ENCODE measurements at places on chromosomes 16 and 17.

- no peak for DNase-seq
These were observed 12.1 kb upstream of the TRAP1 start for GRCh38 chr16:3729161-3730112.

- DNase-seq = no peak
These were observed 77.2 kb downstream of the KATNIP start for GRCh38 chr16:27627136-27627535.

DNA sequence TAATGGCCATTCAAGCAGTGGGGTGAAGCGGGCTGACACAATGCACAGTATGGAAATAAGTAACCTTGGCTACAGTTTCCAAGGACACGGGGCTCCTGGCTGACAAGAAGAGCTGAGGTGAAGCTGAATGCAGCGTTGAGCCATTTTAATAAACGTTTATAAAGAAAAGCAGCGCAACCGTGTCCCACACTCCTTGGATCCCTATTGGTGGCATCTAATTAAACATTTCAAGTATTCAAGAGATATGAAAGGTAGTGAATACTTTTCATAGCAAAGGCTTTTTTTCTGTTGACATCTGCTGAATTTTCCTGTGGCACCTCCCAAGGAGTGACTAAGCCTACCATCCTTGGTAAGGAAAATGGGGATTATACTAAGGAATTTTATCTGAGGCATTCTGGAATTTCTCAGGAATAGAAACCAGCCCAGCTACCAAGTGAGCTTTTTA lies 26.5 kb downstream of the DUSP14 start:
- DNase-seq = no peak

DNA sequence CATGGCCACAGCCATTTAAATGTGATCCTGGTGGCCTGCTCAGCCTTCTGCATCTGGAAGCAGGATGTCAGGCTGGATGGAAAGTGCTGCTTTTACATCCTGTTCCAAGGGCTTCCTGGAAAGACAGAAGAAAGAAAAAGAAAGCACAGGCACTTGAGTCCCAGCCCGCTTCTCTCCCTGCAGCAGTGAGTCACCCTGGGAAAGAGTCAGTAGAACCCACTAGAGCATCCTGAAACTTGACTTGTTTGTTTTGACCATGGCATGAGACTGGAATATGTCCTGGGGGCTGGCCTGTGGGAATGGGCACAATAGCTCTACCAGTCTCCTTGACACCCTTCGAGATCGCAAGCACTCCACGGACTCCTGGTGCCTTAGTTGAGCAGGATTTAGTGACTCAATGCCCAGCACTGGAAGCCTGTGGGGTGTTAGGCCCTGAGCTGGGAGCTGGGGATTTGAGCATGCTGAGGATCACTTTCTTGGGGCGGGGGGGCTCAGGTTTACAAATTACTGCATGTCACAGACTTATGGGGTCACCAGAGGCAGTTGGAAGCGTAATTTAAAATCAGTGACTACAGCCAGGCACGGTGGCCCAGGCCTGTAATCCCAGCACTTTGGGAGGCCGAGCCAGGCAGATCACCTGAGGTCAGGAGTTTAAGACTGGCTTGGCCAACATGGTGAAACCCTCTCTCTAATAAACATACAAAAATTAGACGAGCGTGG lies 22.1 kb upstream of the GNA13 start:
- DNase-seq = no peak

- DNase-seq = peak; percentile 37
These were observed 56.3 kb downstream of the XYLT1 start for GRCh38 chr16:17414421-17414820.

DNA sequence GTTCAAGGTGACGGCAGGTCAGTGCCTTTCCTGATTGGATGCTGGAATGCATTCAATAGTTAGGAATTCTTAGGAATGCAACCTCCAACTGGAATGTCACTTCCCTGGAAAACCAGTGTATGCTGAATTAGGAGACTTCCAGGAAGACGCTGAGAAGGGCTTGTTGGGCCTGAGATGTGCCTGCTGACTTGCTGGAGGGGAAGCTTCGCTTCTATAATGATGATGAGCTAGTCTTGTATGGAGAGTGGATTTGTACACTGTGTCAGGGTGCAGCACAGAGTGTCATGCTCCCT lies 45.6 kb downstream of the SMPD3 start:
- no peak for DNase-seq

GRCh38 chr16:65271996-65272395 lies 150.1 kb upstream of the CDH11 start:
- DNase-seq = no peak

DNA sequence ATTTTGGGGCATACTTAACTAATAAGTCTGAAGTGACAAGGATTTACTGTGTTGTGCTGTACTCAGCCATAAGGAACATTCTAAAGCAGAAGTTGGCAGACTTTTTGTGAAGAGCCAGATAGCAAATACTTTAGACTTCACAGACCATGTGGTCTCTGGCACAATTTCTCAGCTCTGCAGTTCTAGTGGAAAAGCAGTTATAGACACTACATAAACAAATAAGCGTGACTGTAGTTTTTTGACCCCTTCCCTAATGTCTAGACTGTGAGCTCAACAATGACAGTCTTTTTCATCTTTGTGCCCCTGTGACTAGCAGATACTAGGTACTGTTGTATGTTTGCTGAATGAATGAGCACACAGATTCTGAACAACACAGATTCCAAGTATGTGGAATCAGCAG lies 4.9 kb downstream of the RPAIN start:
- no peak for DNase-seq

- DNase-seq = no peak
These were observed 14.0 kb downstream of the RNF43 start for GRCh38 chr17:58403311-58403710.

GRCh38 chr17:27677191-27677590 lies 46.2 kb downstream of the LGALS9 start:
- no peak for DNase-seq

DNA sequence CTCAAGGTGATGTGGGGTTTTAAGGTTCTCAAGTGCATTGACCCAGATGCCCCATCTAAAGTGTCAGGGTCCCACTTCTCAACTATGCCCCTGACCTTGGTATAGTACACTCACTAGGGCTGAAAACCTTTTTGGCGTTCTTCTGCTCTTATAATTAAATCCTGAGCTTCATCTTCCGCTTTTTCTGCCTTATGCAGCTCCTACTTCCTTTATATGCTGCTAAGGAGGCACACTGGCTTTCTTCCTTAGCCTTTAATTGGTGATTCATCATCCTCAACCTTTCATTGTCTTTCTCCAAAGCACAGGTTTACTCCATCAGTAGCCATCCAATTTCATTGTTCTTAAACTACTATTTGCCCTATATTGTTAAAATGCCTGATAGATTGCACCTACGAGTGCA lies 5.3 kb upstream of the NF1 start:
- no peak for DNase-seq

DNA sequence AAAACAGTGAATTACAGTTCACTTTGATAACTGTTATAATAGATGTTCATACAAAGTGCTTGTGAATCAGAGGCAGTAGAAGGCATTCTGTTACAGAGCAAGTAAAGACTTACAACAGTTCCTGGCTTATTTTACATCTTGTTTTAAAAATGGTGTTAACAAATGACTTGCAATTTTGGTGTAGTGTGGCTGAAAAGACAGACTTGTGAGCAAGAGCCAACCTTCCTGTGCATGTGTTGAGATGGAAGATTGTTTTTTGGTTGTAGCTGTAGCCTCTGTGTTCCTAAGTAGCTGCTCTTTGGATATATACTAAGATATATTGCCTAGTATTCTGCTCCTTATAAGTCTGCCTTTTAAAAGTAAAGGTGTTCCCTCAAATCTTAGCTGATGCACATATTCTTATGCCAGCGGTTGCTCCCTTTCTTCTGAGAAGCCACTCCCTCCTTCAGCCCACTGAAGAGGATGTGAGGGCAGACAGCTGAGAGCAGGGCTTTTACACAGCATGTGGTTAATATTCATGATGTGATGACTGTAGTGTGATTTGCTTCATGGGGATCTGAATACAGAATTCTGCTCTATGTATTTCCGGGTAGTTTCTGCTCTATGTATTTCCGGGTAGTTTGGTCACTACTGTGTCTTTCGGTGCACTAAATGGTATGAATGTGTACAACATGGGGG lies 182.3 kb downstream of the PHKB start:
- no peak for DNase-seq

- peak; percentile 50 for DNase-seq
These were observed 60.9 kb upstream of the TNRC6A start for GRCh38 chr16:24668481-24669061.

DNA sequence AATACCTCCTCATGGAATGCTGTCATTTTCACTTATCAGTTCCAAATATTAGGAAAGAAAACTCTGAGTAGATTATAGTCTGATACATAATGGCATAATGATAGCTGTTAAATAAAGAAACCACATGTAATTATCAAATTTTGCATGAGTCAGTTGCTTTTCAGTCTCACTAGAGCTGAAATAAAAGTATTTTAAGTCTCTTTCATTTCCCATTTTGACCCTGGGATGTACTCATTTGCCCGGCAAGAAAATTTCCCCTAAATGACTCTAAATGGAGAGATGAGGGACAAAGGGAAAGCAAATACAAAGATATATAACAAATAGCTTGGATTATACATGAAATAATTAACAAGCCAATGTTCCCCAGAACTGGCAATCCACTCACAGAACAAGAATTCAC lies 47.9 kb upstream of the CPHXL start:
- no peak for DNase-seq

GRCh38 chr17:65403626-65404025 lies 157.8 kb downstream of the AXIN2 start:
- DNase-seq = no peak

GRCh38 chr17:48409607-48410006 lies 20.4 kb downstream of the SKAP1 start:
- DNase-seq = no peak

- no peak for DNase-seq
These were observed 8.8 kb downstream of the RPL19 start for GRCh38 chr17:39208893-39209292.

GRCh38 chr17:55426851-55427586 lies 5.4 kb upstream of the MMD start:
- DNase-seq = no peak

- no peak for DNase-seq
These were observed 215.9 kb upstream of the GSE1 start for GRCh38 chr16:85396879-85397871.

- DNase-seq = no peak
These were observed 681 bp upstream of the MAPT start for GRCh38 chr17:45893725-45894021.

DNA sequence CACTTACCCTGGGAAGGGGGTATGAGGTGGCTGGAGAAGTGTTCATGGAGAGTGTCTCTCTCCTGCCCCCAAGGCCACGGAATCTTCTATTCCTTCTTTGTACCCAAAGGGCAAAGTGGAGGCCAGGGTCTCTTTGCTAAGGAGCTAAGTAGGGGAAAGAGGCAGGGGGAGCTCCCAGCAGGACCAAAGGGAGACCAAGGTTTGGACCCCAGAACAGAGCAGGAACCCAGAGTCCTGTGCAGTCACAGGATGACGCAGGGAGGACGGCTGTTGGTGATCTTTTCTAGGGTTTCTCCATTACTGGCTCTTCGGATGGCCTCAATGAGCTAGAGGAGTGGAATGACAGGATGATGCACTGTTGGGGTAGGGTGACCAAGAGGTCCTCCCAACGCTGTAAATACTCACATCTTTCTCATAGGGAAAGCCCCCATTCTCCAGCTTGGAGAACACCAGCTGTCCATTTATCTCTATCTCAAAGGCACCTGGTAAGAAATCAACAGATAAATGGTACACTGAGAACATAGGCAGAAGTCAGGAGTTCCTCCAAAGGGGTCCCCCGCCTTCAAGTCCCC lies 966 bp downstream of the MIEN1 start:
- no peak for DNase-seq

GRCh38 chr16:359067-359763 lies 6.7 kb upstream of the AXIN1 start:
- DNase-seq = no peak

GRCh38 chr17:11023639-11024479 lies 186.0 kb upstream of the PIRT start:
- no peak for DNase-seq

DNA sequence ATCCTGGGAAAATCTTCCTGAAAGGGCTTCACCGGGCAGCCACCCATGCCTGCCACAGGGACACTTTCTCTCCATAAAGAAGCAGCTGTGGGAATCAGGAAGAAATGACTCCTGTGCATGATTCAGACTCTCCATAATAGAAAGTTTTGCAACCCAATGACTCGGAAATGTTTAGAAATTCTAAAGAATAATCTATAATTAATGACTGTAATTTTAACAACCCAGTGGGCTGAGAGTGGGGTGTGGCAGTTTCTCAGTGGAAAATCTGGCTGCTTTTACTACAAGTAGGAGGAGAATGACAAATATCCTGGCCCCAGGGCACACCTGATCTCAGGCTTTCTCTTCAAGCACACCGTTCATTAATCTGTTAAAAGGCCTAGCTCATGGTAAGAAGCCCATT lies 25.7 kb downstream of the IRF8 start:
- no peak for DNase-seq

DNA sequence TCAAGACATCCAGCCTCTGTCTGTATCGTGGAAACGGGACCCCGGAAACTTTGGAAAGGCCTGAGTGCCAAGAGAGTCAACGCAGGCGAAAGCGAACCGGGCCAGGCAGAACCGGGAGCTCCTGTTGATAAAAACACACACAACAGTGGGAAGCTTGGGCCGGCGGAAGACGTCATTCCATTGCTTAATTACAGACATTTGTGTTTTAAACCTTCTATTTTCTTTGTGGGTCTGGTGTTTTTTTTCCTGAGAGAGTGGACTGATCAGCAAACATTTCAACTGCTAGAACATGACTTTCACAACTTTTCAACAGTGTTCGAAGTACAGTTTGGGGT lies 878 bp upstream of the RNF157 start:
- no peak for DNase-seq

DNA sequence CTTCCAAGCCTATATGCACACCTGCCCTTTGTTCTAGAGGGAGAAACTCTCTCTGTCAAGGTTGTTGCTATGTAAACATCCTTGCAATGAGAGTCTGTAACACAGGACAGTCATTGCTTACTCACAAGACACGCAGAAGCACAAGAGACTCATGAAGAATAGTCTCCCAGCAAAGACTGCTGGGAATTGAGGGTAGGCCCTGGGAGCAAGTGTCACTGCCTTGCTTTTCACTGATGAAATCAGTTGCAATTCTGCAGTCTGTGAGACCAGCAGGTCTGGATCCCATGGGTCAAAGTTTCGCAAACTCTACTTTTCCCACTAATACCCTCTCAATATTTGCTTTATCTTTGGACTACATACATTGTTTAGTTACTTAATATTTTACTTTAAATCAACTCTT lies 177.4 kb downstream of the FTO start:
- DNase-seq = no peak

DNA sequence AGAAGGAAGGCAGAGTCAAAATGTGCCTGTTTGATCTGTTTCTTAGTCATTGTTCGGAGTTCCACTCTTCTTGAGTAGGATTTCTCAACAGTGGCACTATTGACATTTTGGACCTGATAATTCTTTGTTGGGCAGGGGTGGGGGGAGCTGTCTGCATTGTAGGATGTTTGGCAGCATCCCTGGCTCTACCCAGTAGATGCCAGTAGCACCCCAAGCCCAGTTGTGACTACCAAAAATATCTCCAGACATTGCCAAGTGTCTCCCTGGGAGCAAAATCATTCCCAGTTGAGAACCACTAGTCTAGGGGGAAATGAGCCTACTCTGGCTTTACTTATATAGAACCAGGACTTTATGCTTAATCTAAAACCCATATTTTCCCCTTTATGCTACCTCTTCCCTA lies 1.1 kb upstream of the GFOD2 start:
- no peak for DNase-seq

GRCh38 chr16:51390877-51391276 lies 239.8 kb upstream of the SALL1 start:
- no peak for DNase-seq

- DNase-seq = no peak
These were observed 145.7 kb downstream of the ZFHX3 start for GRCh38 chr16:72902206-72902605.

GRCh38 chr16:66477028-66477515 lies 50.0 kb downstream of the BEAN1 start:
- no peak for DNase-seq

Data from stimulated activated CD4-positive, alpha-beta T cell treated with anti-CD3 and anti-CD28 coated beads, Interleukin-2, amount 100 ng/mL, for 48 hours (primary cell).